ENCODE measurements at places on chromosomes 2 and 18.

DNA sequence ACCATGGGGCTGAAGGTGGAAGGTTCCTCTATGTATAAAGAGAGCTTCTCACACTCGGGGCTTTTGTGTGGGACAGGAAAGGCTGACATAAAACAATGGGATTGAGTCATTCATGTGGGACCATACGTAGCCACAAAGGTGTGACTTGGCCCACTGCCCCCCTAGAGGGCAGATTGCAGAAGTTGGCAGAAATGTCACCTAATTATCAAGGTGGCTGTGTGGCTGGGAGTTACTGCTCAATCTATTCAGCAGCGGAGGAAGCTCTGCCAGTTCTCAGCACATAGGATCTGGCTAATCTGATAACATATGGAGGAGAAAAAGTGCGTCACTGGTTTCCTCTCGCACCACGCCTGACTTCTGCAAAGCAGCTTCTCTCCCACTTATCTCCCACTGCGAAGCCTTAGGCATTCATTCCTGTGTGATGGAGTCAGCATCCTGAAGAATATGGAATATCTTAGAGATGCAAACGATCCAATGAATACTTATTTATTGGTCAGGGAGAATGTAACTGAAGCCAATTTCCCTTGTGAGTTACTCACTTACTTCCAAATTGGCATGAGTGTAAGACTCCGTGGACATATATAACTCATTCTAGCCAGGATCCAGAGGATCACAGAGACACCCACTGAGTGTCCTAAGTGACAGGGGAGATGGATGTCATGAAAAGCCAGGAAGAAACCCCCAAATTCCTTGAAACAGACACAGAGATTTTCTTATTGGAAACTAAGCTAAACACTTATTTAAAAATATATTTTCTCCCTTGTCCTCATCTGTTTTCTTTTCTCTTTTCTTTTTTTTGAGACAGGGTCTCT lies 344.8 kb downstream of the TGIF1 start:
- DNase-seq: no peak

DNA sequence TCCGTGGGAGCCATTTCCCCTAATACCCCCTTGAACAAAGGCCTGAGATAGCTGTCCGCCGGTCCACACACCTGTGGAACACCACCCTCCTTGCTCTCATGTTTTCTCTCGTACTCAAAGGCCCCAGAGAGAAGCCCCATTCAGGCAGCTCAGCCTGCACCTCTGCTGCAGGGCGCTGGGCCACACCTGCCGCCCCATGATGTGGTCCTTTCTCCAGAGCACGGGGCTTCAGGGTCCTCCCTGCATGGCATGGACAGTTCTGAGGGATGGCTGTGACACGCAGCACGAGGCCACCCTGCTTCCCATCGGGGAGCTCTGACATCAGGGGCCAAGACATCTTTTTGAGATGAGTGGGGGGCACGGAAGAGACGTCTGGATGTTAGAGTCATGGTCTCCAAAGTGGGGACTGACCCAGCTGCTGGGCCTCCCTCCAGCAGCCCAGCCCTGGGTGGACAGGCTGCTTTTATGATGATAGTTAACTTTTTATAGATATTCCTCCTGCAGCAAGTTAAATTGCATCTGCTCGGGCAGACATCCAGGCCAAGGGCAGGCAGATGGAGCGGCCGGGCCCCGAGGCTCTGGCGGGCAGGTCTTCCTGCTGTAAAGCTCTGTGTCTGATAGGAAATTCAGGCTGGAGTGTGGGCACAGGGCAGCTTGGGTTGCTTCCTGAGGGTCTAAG lies 56.7 kb downstream of the SDC1 start:
- no peak for DNase-seq

DNA sequence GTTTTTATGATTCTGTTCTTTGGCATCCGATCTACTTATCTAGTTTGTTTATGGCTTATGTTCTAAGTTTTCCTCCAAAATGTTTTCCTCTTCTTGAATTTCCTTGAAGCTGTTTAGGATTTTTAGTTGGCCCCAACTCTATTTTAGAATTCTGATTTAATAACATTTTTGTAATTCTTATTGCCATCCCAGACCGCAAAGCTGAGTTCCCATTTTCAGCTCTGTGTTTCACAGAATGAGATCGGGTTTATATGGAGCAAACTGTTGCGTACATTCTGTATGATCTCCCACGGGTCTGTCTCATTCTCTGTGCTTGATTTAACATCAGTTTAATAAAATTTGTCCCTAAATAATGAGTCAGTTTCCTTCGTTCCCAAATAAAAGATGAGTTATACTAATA lies 59.3 kb downstream of the DPP4 start:
- no peak for DNase-seq

DNA sequence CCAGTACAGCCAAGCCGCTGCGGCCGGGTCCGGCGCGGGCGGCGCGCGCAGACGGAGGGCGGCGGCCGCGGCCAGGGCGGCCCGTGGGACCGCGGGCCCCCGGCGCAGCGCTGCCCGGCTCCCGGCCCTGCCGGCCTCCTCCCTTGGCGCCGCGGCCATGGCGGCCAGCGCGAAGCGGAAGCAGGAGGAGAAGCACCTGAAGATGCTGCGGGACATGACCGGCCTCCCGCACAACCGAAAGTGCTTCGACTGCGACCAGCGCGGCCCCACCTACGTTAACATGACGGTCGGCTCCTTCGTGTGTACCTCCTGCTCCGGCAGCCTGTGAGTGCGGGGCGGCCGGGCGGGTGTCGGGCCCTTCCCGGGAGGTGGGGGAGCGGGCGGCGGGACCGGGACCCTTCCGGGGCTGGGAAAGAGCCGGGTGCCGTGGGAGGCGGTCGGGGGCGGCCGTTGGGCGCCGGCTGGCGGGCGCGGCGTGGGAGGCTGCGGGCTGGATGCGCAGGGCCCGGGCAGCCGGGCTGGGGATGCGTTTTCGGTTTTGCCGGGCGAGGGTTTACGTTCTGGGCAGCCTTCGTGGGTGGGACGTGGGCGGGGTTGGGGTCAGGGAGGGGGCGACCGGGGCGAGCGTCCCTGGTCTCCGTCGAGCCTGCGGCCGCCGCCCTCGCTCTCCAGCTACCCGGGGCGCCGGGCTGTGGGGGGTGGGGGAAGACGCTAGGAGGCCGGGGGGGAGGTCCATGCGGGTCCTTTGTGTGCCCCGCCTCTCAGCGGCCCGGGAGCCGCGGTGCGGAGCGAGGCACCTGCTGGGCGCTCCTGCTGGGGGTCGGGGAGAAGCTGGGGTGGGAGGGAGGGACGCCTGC lies 537 bp downstream of the AGFG1 start:
- DNase-seq: peak; percentile 13

- DNase-seq: no peak
These were observed 224.9 kb upstream of the EPAS1 start for GRCh38 chr2:46072101-46072820.

GRCh38 chr18:60982329-60982695 lies 350.9 kb upstream of the CDH20 start:
- DNase-seq: no peak

- no peak for DNase-seq
These were observed 281.0 kb upstream of the SOX11 start for GRCh38 chr2:5410991-5411700.

DNA sequence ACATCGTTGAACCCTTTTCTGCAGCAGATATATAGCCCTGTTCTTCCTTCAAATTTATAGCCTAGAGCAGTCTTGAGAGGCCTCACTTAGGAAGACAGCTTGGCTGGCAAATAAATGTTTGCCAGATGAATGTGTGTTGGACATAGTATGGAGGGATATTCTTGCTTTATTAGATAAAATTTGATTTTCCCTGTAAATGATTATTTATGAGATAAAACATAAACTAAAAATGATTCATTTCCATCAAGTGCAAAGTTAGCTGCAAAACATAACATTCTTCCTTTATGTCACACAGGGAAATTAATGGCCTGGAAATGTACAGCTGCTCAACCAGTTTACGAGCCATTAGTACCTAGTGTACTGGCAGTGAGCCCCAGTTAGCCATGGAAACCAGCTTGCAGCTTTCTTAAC lies 82.5 kb downstream of the LIMS1 start:
- no peak for DNase-seq

GRCh38 chr18:75211953-75212750 lies 1.6 kb downstream of the TSHZ1 start:
- no peak for DNase-seq

DNA sequence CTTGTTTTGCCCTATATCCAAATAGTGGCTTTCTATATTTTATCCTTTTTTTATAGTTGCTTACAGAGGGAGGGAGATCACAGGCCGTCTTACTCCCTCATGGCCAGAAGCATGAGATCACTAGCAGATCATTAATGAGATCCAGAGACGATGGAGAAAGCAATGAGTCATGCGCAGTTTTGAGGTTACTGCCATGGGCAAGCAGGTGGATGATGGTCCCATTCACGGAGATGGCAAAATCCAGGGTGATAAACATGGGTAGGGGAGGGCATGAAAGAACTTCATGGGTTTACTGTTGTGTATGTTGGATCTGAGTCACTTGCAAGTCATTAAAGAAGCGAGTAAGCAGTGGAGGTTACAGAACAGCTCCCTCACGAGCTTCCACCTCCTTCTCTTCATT lies 60.4 kb downstream of the C18orf63 start:
- DNase-seq: no peak

DNA sequence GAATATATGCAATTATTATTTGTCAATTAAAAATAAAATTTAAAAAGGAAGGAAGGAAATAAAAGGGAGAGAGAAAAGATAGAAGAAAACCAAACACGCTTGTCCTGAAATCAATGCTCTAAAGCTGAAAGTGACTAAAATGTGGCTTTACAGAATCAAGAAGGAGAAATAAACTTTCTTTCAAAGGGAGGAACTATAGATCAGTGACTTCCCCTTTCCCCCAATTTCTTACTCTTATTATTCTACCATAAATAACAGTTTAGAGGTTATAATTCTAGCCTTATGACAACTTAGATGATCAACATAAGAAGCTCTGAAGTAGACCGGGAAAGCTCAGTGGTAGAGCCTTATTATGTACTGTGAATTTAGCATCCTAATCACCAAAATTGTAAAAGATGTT lies 122.5 kb downstream of the ARHGAP15 start:
- DNase-seq: no peak

DNA sequence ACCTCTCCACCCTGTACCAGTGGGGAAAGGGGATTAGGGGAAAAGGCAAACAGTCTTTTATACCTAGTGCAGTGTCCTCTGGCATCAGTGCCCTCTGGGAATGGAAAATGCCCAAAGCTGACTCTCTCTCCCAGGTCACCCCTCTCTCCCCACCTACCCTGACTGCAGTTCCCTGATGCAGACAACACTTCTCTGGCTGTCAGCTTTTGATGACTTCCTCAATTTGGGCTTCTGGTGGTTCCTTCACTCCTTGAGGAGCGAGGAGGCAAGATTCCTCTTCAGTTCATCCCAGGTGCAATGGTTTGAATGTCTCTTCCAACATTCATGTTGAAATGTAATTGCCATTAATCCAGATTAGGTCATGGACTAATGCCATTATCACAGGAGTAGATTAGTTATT lies 19.7 kb upstream of the PPM1B start:
- no peak for DNase-seq

- DNase-seq: no peak
These were observed 8.2 kb upstream of the TMEM182 start for GRCh38 chr2:102753563-102754159.

DNA sequence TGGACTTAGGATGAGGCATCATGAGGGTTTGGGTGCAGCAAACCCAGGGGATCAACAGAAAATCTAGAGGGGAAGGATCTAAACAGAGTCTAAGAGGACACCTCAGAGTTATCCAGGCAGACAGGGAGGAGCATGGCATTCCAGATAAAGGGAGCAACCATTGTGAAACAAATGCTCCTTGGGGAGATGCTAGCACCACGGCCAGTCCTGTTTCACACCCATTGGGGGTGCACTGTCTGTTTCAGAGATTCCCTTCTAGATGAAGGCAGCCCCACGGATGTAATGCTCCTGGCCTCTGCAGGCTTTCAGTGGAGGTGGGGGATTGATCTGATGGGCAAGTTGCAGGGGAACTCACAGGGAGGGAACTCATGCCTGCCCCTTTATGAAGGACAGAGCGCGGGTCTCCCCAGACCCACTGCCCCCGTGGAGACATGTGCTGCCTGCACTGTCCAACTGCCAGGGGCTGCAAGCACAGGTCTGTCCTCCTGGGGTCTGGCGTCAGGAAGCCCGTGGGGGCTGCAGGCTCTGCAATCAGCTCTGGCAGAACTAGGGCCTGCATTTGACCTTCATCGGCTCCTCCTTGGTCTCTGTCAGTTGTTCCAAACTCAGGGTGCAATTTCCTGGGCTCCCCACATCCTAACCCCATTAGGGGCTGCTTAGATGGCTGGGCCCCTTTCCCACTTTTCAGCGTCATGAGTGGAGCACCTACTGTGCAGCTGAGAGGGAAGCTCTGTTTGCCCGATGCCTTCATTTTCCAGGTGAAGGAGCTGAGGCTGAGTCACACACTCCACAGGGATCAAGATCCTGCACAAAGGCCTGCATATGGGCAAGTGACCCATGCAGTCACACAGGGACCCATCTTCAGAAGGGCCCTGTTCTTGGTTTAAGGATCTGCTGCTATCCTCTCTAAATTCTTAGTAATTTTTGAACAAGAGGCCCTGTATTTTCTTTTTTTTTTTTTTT lies 163.4 kb downstream of the ARL4C start:
- DNase-seq: no peak

DNA sequence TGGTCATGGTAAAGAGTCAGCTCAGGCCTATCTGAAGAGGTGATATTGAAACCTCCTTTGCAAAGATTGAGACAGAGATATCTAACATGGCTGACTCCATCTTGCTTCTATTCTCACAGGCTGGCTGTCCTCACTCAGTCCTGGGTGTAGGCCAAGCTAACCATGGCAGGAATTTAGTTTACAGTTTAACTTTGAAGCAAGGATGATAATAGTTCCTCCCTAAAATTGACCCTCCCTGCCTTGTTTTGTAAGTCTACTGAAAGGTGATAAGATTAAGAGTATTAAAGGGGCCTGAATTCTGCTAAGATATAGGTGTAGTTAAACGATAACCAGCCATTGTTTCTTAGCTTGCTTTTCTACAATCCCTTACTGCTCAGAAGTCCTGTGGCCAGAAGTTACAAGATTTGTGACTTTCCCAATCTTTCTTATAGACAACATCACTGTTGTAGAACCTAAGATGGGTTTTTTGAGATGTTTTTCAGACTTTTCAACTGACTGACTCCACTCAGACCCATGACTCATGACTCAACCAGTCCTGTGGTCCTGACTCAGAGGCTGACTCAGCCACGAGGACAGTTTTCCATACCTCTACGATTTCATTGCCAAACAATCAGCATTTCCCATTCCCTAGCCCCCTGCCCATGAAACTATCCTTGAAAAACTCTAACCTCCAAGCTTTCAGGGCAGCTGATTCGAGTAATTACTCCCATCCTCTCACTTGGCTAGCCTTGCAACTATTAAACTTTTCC lies 195.7 kb upstream of the SESTD1 start:
- no peak for DNase-seq

- no peak for DNase-seq
These were observed 62.6 kb downstream of the C18orf63 start for GRCh38 chr18:74378179-74378682.

GRCh38 chr18:34128436-34128835 lies 96.3 kb downstream of the NOL4 start:
- no peak for DNase-seq

DNA sequence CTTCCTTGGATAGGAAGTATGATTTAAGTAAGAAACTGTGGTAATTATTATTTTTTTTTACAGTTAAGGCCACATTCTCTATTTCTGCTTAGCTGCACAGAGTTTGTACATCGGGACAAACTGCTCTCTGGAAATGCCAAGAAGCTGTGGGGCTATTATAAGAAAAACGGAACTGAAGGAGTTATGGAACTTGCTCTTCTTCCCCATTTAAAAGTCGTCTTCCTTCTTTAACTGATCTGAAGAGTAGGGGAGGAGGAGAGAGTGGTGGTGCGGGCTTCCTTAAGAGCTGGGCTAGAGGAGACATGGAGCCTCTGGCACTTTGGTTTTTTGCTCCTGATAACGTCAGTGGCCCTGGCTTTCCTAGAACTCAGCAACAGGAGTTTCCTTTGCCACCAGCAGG lies 54.4 kb downstream of the RAB31 start:
- DNase-seq: no peak

Measured in T-cell (primary cell).